ENCODE measurements at places on chromosomes 11 and 22.

GRCh38 chr11:95144313-95145235, 54.9 kb downstream of the ENDOD1 start:
- DNase-seq: no peak

DNA sequence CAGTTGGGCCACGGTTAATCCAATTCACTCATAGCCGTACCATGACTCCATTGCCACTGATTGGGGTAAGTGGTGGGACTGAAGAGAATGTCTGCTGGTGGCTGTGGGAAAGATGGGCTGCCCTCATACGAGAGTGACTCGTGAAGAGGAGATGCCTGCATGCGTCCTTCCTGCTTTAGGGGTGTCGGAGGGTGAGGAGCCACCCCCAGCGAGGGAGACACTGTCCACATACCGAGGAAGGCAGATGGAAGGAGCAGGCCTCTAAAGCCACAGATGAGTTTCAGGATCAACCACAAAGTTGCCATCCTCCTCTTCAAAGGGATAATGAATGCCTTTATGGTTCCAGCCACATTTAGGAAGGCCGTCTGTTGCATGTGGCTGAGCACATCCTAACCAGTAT, 83.2 kb downstream of the GRIK4 start:
- DNase-seq: no peak

- DNase-seq: no peak
Observed at GRCh38 chr11:46684367-46684766, 16.1 kb downstream of the ARHGAP1 start.

- DNase-seq: no peak
Observed at GRCh38 chr11:93858121-93858775, 7.8 kb upstream of the VSTM5 start.

DNA sequence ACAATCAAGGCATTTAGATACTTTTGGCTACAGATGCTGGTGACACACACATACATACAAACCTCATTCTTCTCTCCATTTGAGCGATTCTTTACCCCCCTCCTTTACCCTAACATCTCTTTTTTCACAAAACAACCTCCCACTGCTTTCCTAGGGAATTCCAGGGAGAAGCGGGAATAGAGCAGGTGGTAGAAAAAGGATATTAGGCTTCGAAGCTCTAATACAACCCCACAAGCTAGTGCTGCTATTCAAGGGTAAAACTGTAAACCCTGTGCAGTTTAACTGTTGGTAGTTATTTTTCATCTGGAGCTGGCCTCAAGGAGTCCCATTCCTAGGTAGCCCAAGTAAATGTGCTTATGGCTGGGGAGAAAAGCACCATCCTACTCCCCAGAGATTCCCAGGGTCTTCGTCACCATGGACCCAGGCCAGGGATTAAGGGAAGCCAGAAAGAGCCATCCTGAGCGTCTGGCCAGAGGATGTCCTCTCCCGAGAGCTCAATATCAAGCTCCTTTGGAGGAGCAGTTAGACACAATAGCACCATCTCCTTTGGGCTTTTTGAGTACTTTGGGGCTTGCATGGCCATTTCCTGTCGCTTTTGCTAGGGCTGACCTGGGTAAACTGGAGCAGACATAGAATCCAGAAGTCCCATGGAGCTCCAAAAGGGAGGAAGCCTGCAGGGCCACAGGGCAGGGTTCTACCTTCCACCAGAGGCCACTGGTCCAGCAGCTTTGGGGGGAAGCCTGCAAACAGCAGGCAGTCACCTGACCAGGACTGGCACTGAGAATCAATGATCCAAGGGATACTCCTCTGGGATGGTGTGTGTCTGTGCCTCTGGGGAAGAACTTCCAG, 3.1 kb downstream of the MAML2 start:
- DNase-seq: no peak

- no peak for DNase-seq
Observed at GRCh38 chr11:47410370-47411264, 2.2 kb downstream of the SLC39A13 start.

- DNase-seq: no peak
Observed at GRCh38 chr11:7570241-7570640, 56.4 kb downstream of the PPFIBP2 start.

GRCh38 chr11:68989936-68990606, 9.3 kb upstream of the MRGPRD start:
- no peak for DNase-seq

DNA sequence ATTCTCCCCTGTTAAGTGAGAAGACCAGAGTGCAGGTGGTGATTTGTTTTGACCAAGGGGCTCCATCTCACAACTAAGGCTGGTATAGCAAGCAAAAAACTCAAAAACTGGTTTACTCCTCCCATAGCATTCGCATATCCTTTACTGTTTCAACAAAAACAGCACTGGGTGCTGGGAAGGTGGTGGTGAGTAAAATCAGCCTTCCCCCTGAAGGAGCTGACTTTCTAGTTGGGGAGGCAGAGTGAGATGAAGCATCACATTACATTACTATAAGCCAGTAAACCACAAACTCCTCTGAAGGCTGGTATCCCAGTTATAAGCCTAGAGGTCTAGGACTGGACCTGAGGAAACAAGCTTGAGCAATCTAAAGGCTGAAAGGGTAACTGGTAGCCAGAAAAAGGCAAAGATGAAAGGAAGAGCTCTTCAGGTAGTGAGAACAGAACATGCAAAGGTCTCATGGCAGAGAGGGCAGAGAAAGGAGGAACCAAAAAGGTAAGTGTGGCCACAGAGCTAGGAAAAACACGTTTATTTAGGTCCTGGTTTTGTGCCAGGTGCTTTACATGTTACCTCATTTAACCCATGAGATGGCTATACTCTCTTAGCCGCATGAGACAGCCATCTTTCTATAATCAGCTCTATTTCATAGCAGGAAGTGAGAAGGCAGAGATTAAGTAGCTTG, 22.3 kb downstream of the TMEM123 start:
- no peak for DNase-seq

Measured in HEK293T (cell line).